ENCODE measurements at places on chromosomes 11 and 22. TPM values are rescaled to one million over a fixed set of nuclear protein-coding genes. Genes with fewer than 3 reads are reported as not detected.

Gene C11orf97
- total RNA-seq: not detected

DNA sequence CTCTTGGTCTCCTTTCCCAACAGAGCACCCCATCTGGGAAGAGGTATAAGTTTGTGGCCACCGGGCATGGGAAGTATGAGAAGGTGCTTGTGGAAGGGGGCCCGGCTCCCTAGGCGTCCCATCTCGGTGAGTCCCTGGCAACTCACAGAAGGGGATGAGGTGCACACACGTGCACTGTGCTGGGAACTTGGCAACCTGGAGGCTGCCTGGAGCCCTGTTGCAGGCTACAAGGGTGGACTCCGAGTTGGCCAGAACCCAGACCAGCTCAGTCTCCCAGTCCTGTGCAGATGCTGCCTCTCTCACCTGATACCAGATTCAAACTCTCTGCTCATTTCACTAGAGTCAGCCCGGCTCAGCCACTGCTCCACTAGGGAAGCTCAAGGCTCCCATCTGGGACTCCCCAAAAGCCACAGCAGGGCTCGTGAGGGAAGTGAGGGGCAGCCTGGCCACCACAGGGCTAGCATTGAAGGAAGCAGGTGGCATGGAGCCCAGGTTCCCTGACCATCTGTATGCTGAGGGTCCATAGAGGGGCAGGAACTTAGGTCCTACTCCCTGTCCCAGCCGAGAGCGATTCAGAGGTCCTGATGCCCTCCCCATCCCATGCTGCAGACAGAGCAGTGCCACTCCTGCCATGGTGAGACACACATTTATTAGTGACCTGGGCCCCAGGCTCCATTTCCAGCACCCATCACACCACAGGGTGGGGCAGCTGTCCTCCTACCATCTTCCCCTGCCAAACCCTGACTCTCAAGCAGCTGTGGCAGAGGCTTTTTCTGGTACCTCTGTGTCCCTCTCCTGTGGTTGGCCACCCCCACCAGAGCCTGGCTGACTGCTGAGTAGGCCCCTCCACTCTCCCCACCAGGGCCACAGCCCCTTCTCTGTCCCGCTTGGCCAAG, 4.0 kb downstream of the PRR33 start:
- H3K27me3 ChIP-seq: no peaks in the 10 kb centered on the region
- peaks cover 30% of the 10 kb centered on the region for H3K4me1 ChIP-seq
- H3K36me3 ChIP-seq: peaks cover 40% of the 10 kb centered on the region
- H3K4me3 ChIP-seq: no peak overlapping the region

Gene APOA5
- total RNA-seq: not detected

DNA sequence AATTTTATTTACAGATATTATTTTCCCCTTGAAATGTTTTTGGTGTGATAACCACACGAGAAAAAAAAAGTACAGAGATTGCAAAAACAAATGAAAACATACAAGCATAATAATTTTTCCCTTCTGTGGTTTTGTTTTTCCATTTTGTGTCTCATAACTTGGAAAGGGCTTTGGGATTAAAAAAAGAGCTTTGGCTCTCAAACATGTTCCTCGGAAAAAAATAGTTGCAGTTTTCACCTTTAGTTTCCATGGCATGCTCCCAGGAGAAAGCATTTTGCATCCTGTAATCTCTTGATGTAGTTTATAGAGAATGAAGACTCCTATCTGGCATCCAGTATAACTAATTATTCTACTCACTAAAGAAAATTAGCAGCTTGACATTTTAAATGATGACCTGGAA, 362.1 kb upstream of the PDGFD start:
- no peaks in the 10 kb centered on the region for H3K36me3 ChIP-seq
- no peak for DNase-seq
- H3K4me1 ChIP-seq: peaks cover 19% of the 10 kb centered on the region
- no peak overlapping the region for H3K4me3 ChIP-seq
- no peaks in the 10 kb centered on the region for H3K27me3 ChIP-seq

DNA sequence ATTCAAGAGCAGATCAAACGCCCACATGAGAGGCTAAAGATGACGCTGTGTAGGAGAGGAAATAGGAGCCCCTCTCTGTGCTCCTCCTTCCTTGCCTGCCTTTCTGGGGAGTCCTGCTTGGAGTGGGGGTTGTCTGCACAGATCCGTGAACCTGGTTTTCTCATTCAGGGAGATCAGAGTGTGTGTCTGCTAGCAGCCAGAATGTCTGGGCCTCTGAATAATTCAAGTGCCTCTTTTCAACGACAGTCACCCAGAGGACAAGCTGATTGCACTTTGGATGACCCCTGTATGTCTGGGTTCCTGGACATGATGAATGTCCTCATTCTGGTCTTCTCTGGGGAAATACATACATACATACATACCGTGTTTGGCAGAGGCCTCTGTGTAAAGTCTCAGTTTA, 592.5 kb upstream of the B3GAT1 start:
- no peak overlapping the region for H3K4me3 ChIP-seq
- H3K36me3 ChIP-seq: no peaks in the 10 kb centered on the region
- no peaks in the 10 kb centered on the region for H3K4me1 ChIP-seq
- peak; percentile 89 for DNase-seq

Gene ST14
- total RNA-seq: 43.2 TPM

GRCh38 chr11:46386005-46386578, 4.6 kb downstream of the MDK start:
- H3K27ac ChIP-seq: no peak overlapping the region
- no peak for DNase-seq
- H3K27me3 ChIP-seq: peaks cover 5% of the 10 kb centered on the region
- H3K36me3 ChIP-seq: no peaks in the 10 kb centered on the region
- peaks cover 36% of the 10 kb centered on the region for H3K4me1 ChIP-seq

Gene DRD4
- total RNA-seq: 1.2 TPM

Gene ZFTA
- 13.0 TPM for total RNA-seq

Gene PANX1
- 18.9 TPM for total RNA-seq

Gene ADM
- total RNA-seq: 130 TPM

Gene RPS13
- 1,999 TPM for total RNA-seq

DNA sequence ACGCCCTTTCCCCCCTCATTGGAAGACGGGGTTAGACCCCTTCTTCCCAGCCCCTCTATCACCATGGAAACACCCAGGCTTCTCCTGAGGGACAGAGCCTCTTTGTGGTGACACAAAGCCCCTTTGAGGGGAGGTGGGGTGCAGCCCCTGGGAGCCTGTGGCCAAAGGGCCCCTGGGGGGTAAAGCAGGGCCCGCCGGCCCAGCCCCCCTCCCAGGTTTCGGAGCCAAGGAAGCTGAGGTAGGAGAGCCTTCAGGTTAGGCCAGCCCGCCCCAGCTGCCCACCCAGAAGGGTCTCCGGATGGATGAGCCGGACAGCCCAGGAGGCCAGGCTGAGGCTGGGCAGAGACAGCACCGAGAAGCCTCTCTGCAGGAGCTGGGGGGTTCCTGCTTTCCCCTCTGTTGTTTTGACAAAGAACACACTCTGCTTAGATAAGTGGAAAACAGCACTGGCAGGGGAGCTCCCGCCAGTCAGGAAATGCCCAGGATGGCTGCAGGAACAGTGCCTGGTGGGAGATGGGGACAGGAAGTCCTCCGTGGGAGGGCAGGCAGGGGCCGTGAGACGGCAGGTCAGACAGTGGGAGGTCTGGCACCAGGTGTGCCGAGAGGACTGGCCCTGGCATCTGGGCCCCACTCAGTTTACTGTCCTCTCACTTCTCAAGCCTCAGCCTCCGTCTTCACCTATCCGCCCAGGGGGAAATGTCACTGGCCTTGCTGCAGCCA, 18.2 kb downstream of the ARVCF start:
- DNase-seq: no peak
- no peak overlapping the region for H3K4me3 ChIP-seq
- H3K4me1 ChIP-seq: peaks cover 8% of the 10 kb centered on the region
- H3K36me3 ChIP-seq: no peaks in the 10 kb centered on the region

DNA sequence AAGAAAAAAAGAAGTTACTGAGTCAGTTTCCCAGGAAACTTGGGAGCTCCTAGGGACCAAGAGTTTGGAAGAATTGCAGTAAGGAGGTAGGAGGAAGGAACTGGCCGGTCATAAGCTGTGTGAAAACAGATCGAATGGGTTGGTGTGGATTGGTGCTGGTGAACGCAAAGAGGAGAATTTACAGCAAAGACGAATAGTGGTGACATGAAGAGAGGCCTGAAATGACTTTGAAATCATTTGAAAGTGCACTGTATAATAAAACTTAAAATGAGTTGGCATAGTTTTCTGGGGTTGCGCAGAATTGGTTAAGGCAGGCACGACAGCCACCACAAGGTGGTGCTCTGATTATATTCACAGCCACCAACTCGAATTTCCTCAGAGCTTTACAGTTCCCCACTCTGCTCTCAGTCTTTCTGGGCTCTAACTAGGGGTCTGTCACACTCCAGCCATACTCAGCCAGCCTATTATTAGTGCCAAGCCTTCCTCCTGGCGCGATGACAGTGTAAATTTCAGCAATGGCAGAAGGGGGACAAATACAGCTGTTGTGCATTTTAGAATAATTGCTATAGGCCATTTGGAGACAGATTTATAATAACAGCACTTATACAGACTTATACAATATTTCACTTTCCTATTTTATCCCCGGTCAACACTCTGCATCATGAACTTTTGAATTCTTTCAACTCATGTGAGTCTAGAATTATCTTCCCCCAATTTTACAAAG, 8.3 kb upstream of the HTR3B start:
- no peaks in the 10 kb centered on the region for H3K27me3 ChIP-seq
- no peak for DNase-seq
- no peaks in the 10 kb centered on the region for H3K36me3 ChIP-seq

- peaks cover 35% of the 10 kb centered on the region for H3K4me1 ChIP-seq
- no peaks in the 10 kb centered on the region for H3K27me3 ChIP-seq
- peaks cover 17% of the 10 kb centered on the region for H3K36me3 ChIP-seq
- no peak for DNase-seq
- H3K4me3 ChIP-seq: peak within 1 kb of the TSS; percentile 88
These were observed at the start of gene PLCB3 for GRCh38 chr11:64251016-64251752. TSS of gene PLCB3 (plus strand) at chr11:64251530. CDS start at chr11:64251650, 120 bp downstream.

GRCh38 chr22:45551310-45552016, 48.8 kb downstream of the FBLN1 start:
- H3K4me3 ChIP-seq: no peak overlapping the region
- H3K27me3 ChIP-seq: no peaks in the 10 kb centered on the region
- peaks cover 68% of the 10 kb centered on the region for H3K4me1 ChIP-seq

- H3K36me3 ChIP-seq: no peaks in the 10 kb centered on the region
- no peaks in the 10 kb centered on the region for H3K4me1 ChIP-seq
- no peak overlapping the region for H3K4me3 ChIP-seq
- no peaks in the 10 kb centered on the region for H3K27me3 ChIP-seq
These were observed 27.1 kb upstream of the TMPRSS4 start for GRCh38 chr11:118049771-118050170.

DNA sequence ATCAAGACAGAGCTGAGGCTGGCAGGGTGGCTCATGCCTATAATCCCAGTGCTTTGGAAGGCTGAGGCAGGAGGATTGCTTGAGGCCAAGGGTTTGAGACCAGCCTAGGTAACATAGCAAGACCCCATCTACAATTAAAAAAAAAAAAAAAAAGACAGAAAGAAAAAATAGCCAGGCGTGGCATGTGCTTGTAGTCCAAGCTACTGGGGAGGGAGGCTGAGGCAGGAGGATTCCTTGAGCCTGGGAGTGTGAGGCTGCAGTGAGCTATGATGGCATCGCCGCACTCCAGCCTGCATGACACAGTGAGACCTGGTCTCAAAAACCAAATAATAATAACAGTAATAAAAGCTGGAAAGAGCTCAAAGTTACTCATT, 9.4 kb downstream of the SERPIND1 start:
- no peaks in the 10 kb centered on the region for H3K27me3 ChIP-seq
- H3K36me3 ChIP-seq: no peaks in the 10 kb centered on the region
- no peak overlapping the region for H3K4me3 ChIP-seq
- no peak overlapping the region for H3K27ac ChIP-seq
- DNase-seq: no peak

GRCh38 chr11:5928811-5929210, 13.2 kb upstream of the OR56A3 start:
- H3K4me1 ChIP-seq: no peaks in the 10 kb centered on the region
- no peak overlapping the region for H3K4me3 ChIP-seq
- no peak overlapping the region for H3K27ac ChIP-seq

Gene A4GALT
- total RNA-seq: 35.6 TPM

Measured in vagina (tissue), 2 donors.